Activated naive CD4-positive, alpha-beta T cell treated with anti-CD3 and anti-CD28 coated beads, Interleukin-2, amount 10 ng/mL, durations not matched to agents 7 days and 5 days (primary cell): ENCODE measurements at places on chromosomes 1 and 21.
A peak's percentile ranks its signal among the peaks of the same experiment; 100 is the strongest.

- no peak for DNase-seq
Measured at GRCh38 chr1:227654431-227654830, 80.7 kb downstream of the JMJD4 start.

GRCh38 chr1:22105611-22106207, 37.2 kb downstream of the WNT4 start:
- DNase-seq = peak; percentile 56

DNA sequence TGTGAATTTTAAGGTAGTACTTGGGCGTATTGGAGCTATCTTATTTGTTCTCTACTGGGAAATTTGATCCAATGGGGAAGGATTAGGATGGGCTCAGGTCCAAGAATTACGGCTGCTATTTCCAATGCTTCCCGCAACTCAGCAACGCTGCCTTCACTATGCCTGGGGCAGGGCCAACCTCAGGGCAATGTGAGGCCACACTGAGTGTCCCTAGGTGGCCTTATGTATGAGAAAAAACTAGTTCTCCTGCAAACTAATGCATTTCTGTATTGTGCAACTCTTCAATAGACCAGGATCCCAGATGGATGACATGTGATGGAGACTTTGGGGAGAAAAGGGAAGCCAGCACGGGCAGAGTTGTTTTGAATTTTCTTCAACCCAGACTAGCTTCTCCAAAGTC, 168.1 kb downstream of the DUSP10 start:
- no peak for DNase-seq

DNA sequence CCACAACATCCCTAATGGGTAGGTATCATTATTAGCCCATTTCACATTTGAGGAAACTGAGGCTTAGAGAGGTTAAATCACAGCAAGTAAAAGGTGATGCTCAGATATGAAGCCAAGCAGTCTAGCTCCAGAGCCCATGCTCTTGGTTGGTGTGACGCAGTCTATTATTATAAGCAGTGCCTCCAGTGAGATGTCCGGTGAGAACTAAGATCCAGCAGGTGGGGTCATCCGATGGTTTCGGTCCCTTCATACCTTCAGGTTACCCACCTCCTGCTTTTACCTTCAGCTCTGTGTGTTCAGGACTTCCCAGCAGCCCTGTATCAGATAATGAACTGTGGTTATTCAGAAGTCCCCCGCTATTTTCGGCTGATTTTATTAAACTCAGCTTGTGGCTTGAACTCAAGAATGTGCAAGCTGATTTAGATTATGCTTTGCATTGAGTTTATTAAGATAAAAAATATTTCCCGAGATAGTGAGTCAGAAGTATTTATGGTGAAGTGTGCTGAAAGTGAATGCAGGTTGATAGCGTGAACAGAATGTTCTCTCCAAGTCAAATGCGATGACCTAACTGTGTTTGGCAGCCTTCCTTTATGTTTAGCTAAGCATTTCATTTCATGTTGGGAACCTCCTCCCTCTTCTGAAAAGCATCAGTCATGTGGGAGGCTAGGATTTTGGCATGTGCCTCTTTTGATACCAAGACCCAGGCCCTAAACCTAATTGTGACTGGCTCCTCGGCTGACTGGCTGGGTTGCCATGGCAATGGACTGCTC, 160.9 kb upstream of the UBE2U start:
- no peak for DNase-seq

GRCh38 chr1:183159960-183160359, 26.1 kb upstream of the LAMC2 start:
- no peak for DNase-seq

GRCh38 chr1:39852214-39852791, 31.0 kb downstream of the TRIT1 start:
- DNase-seq = no peak

GRCh38 chr1:15975358-15975804, 520 bp downstream of the ZBTB17 start:
- peak; percentile 78 for DNase-seq

DNA sequence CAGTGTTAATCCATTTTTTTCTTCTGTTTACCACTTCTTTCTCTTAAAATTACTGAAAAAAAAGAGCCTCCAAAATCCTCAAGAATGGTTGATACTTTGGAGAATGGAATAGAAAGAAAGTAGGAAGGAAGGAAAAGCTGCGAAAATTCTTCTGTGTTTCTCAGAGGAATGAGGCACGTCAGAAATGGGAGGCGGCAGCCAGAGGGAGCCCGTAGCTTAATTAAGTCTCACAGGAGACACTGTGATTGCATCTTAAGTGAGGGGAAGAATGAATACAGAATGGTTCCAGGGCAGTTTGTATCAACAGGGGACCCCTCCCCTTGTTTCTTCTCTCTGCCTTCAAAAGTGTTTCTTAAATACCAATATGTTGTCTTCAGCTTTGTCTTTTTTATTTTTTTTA, 1099.5 kb downstream of the PLA2G4A start:
- DNase-seq = no peak

DNA sequence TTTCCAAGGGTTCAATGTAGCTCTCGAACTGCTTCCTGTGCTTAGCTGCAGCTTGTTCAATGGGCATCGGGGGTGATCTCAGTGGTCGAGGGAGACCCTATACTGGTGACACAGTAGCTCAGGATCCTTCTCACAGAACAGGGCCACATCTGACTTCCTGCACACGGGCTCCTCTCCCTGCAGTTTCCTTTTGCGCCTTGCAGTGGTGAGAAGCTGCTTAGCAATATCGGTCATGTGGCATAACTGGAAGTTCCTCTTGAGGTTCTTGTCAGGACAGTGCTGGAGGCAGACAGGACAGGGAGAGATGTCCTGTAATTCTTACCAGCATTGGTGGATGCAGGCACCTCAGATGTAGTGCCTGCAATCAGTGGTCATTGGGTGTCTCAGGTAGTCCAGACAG, 140.5 kb upstream of the MAP1LC3C start:
- no peak for DNase-seq

GRCh38 chr21:21046063-21046462, 47.9 kb downstream of the NCAM2 start:
- DNase-seq = no peak

DNA sequence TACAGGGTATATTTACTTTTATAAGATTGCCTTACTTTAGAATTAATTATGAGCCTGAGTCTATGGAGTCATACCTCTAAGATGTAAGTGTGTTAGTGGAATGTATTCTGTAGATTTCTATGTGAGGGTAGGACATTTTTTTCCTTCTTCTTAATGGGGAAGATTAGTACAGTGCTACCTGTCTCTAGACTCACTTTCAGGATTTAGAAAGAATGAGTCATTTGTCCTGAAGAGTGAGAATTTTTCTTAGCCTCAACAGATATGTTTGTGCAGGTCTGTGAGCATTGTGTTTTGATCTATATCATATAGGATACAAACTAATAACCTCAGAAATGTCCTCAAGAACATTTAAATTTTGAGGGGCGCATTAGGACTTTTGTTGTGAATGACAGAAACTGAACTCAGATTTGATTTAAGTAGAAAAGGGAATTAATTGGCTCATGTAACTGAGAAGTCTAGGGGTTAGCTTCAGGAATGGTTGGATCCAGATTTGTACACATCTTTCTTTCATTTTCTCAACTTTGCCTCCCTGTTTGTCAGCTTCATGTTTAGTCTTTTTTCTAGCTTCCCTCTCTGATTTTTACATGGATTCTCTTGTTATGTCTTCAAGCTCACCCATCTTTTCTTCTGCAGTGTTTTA, 45.3 kb downstream of the TTC3 start:
- DNase-seq = no peak
